ENCODE measurements at places on chromosomes 1 and 21. TPM values are rescaled to one million over a fixed set of nuclear protein-coding genes. Genes with fewer than 3 reads are reported as not detected.

DNA sequence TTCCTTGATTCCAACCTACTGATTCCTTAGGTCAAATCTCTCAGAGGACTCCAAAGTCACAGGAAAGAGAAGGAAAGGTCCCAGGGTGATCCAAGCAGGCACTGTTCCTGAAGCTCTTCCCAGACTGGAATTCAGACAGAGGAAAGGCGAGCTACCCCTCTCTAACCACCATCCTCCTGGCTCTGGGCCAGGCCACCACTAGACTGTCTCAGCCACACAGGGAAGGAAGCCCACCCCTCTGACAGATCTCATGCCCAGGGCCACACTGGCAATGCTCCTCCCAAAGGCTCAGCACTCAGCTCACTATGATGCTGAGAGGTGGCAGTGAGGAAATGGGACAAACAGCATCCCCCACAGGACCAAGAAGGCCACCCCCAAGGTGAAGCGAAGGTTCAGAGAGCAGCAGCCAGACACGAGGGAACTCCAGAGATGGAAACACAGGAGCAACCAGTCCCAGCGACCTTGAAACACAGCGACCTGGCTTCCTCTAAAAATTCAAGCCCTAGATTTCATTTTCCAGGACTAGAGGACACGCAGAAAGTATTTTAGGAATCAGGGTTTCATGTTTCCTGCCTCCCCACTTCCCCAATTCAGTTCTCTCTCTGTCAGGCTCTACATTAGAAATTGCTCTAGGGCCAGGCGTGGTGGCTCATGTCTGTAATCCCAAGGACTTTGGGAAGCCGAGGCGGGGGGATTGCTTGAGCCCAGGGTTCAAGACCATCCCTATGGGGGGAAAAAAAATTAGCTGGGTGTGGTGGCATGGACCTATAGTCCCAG, 18.8 kb downstream of the PIK3C2B start:
- DNase-seq = no peak

Gene GORAB
- 14.2 TPM for total RNA-seq

Gene CYP4Z1
- not detected for total RNA-seq

Gene RGS4
- total RNA-seq = 0.84 TPM

GRCh38 chr1:94398356-94398755, 19.8 kb upstream of the ABCD3 start:
- no peak for DNase-seq

Gene HPDL
- 10.6 TPM for total RNA-seq

Gene OR14K1
- not detected for total RNA-seq

GRCh38 chr1:188427642-188428041, 1598.9 kb downstream of the PLA2G4A start:
- no peak for DNase-seq

Gene ZMYM4
- 92.6 TPM for total RNA-seq

Gene EPS8L3
- total RNA-seq = not detected

GRCh38 chr1:1539310-1540089, 924 bp downstream of the TMEM240 start:
- DNase-seq = no peak

DNA sequence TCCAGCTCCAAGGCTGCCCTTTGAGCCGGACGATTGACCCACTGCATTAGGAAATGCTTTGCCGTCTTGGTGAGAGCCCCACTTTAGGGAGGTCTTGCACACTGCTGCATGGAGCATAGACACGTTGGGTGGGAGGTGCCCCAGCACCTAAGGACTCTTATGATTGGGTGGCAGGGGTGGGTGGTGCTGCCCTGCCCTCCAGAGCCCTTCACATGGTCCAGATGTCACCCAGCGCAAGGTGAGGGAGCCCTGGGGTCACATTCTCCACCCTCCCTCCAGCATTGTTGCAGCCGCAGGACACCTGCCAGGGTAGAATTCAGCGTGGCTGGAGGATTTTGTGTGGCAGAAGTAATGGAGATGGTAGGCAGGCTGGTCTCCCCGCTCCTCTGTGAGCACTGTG, 137.4 kb upstream of the COL6A1 start:
- DNase-seq = no peak

Gene FCAMR
- not detected for total RNA-seq

GRCh38 chr1:72284084-72284347, 1.7 kb upstream of the NEGR1 start:
- peak; percentile 46 for DNase-seq

DNA sequence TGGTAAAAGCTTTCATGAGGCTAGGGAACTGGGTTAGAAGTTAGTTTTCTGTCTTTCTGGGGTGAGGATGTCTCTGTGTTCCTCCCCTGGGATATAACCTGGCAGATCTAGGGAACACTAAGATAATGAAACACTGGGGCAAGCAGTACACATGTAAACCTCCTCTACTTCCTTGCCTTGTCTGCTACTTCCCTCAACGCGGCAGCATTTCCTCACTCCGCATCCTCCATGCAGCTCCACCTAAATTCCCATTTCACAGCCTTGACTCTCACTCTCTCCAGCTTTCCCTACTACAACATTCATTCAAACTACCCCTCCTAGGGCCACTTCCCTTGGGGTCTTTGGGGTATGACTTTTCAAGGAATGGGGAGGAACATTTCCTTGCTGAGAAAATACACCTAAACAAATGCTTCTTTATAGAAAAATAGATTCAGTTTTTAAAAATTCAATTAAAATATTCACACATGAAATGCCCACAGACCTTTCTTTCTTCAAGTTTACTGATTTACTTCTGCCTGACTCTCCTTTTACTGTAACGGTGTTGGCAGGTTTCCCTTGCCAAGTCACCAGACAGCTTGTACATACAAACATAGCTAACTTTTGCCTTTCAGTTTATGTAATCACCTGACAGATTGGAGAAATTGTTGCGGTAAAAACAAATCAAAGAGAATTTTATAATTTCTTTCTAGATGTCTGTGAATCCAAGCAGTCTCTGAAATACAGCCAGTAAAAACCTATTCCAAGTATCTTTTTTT, 90.1 kb downstream of the TNFSF18 start:
- DNase-seq = no peak

DNA sequence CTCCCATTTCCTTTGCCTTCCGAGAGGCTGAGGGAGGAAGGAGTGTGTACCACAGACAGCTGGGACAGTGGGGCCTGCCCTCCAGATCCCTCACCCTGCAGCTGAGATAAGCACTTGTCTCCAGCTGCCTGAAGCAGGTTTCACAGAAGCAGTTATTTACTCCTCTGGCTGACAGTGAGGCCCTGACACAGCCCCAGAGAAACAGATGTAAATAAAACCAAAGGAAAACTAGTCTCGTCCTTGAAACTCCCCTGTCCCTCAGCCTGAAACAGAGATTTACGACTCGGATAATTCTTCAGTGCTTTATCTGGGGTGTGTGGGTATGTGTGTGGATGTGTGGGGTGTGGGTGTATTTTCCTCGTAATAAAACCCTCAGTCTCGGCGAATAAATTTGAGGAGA, 181.1 kb downstream of the IGSF21 start:
- DNase-seq = no peak

Gene GPATCH4
- 41.2 TPM for total RNA-seq

DNA sequence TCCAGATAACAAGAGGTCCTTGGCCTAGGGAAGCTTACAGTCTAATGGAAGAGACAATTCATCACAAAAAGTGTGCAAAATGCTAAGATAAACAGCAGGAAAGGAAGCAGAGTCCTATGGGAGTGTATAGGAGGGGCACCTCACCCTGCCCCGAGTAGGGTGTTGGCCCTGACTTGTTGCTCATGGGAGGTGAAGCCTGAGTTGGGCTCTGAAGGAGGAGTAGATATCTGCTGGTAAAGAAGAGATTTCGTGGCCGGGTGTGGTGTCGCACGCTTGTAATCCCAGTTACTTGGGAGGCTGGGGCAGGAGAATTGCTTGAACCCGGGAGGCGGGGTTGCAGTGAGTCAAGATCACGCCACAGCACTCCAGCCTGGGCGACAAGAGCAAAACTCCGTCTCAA, 18.6 kb upstream of the GPR37L1 start:
- DNase-seq = no peak

Gene RAB25
- total RNA-seq = not detected

DNA sequence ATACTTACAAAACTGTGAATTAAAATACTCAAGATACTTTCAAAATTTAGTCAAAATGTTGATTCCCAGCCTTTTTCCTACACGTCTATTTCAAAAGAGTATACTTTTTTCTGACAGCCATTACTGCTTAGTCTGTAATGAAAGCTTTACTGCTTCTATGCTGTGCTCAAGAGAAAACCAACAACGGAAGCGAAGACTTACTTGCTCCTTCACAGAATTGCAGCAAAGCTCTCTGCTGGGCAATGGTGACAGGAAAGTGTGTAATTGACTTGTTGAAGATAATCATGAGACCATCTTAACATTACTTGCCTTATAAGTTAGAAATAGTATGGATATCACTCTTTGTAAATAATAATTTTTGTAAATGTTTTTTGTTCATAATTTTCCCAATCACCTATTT, 1.7 kb upstream of the DYNLT5 start:
- DNase-seq = no peak

Gene PRKAA2
- total RNA-seq = 4.9 TPM

Gene SLC6A9
- total RNA-seq = 20.9 TPM

DNA sequence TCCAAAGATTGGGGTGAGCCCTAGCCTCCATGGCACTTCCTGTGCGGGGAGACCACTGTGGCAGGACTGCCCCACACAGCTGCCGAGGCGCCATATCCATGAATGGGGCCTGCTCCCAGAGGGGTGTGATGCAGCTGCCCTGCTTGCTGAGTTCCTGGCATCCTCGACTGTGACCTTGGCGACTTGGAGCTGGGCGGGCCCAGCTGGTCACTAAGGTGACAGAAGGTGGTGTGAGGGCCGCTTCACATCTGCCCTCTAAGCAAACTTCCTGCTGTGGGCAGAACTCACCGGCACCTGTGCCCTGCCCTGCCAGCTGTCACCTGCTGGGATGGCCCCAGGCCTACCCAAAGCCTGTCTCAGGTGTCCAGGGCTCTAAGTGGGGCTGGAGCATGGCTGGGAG, 9.0 kb downstream of the TMEM61 start:
- DNase-seq = no peak

DNA sequence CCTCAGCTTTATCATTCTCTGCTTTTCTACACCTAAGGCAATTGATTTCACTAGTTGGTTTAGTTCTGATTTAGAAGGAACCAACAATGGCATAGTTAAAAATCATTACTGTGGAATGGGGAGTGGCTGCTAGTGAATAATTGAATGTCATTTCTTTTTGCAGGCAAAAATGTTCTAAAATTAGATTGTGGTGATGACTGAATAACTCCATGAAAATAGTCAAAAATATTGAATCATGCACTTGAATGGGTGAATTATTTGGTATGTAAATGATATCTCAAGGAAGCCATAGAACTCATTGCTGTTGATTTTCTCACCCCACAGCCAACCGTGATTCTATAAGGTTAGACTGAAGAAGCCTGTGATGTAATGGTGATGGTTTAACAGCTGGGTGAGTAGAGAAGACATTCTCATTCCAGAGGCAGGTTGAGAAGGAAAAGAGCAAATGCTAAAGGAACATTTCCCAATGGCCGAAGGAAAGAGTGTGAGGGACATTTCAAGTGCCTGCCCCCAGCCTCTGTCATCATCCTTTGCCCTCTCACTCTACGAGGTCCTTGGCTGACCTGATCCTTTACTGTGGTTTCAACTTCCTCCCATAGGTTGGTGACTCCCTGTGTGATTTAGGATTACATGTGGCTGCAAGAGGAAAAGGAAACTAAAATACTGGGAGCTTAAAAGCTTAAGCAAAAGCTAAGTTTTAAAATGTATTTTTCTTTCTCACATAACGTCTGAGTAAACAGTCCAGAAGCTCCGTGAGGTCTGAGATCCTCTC, 12.5 kb downstream of the OVAAL start:
- DNase-seq = no peak

Gene ADORA1
- total RNA-seq = 1.9 TPM

DNA sequence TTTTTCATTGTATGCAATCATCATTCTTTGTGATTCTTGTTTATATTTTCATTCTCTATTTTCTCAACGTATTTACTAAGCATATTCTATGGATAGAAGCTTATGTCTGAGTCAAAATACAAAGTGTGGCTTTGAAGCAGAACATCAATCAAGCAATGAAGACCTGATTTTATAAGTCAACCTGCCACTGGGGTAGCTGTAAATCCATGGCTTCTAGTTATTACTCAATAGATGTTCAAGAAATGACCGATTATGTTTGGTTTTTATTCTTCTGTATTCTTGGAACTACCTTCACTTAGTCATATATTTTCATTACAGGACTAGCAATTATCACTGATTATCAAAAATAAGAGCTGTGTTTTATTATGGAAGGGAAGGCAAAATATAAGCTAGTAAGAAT, 20.5 kb upstream of the PTGS2 start:
- DNase-seq = no peak

- DNase-seq = no peak
Observed at GRCh38 chr21:45102391-45102932, 28.1 kb downstream of the ADARB1 start.

DNA sequence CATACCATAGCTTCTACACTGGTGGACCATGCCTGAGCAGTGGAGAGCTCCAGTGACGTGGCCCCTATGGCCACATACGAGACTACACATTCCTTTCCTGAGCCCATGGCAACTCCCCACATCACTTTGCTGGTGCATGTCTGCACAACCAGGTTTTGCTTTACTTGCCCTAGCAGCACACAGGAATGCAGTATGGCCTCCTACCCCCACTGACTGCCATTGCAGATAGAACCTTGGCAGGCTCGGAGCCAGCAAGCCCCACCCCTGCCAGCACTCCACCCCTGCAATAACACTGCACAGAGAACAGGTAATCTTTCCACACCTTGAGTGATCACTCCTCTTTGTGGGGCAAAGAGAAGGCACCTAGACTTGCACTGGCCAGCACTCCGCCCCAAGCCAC, 531.9 kb upstream of the CAMK1G start:
- no peak for DNase-seq

- no peak for DNase-seq
Observed at GRCh38 chr1:201153474-201154388, 543 bp downstream of the TMEM9 start.

DNA sequence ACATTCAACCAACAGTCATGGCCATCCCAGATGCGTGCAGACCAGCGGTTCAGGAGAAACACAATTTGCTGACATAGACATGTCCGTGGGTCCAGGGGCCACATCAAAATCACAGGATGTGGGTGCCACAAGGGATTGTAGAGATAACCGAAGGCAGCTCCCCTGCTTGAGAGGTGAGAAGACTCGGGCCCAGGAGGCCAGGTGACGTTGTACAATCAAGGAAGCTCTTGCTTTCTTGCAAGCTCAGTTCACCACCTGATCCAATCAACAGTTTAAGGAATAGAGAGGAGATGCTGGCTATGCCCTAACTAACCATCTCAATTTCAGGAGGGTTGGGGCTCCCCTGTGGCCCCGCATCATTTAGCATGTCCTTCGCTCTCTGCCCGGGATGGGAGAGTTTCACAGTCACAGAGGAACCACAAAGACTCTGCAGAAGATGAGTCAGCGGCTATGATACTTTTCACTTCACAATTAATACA, 19.5 kb downstream of the UBASH3A start:
- DNase-seq = no peak

- no peak for DNase-seq
Observed at GRCh38 chr1:6485168-6486101, 6.0 kb downstream of the PLEKHG5 start.
